ENCODE measurements at places on chromosomes 6 and 20. TPM values are rescaled to one million over a fixed set of nuclear protein-coding genes. Genes with fewer than 3 reads are reported as not detected.

CST5 gene
- total RNA-seq: not detected

LINC00237 gene
- not detected for total RNA-seq

OPRM1 gene
- 0.42 TPM for total RNA-seq

ZBTB46 gene
- 0.93 TPM for total RNA-seq
